AG08396 (cell line): ENCODE measurements at places on chromosomes 7 and 10.

DNA sequence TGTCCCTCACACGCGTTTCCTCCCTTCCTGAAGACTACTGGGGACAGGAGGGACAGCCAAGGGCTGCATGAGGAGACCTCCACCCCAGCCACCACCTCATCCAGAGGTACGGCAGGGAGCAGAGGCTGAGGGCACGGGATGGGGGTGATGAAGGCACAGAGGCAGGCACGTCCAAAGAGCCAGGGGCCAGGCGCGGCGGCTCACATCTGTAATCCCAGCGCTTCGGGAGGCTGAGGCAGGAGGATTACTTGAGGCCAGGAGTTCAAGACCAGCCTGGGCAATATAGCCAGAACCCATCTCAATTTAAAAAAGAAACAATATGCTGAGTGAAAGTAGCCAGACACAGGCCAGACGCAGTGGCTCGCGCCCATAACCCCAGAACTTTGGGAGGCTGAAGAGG is 3.3 kb downstream of the MICALL2 start:
- DNase-seq: no peak

DNA sequence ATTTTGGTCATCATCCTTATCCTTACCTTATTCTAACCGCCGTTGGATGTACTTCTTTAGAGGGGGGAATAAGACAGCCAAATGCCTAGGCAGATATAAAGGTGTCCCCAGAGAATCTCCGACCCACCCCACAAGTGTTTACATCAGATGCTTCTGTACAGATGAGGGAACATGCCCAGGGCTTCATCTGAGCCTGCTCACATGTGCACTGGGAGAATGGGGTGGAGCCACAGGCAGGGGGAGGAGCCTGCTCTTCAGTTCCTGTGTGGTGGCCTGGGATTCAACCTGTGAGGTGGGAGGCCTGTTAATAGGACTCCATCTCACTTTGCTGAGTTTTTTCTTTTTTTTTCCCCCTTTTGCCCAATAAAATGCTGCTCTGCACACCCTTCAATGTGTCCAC is 27.6 kb upstream of the OPTN start:
- no peak for DNase-seq

DNA sequence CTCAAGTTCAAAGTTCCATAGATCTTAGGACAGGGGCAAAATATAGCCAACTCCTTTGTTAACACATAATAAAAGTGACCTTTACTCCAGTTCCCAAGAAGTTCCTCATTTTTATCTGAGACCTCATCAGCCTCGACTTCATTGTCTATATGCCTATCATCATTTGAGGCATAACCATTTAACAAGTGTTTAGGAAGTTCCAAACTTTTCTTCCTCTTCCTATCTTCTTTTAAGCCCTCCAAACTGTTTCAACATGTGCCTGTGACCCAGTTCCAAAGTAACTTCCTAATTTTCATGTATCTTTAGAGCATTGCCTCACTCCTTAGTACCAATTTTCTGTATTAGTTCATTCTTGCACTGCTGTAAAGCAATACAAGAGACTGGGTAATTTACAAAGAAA is 569.1 kb downstream of the ANKRD7 start:
- no peak for DNase-seq

DNA sequence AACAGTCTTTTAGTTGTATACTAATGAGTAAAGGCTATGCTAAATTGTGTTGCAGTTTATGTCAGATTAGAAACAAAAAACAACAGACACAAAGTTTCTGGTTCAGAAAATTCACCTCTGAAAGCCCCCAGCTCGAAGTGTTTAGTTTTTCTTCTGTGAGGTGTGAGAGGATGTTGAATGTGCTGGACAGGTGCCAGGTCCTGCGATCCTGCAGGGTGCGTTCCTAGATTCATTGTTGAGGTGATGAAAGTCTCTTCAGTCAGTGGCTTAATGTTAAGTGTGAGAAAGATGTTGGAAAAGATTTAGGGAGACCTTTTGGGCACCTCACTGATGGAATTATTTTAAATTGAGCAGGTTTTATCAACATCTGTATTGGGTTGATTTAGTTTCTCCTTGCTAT is 287.3 kb downstream of the SDK1 start:
- no peak for DNase-seq

- DNase-seq: no peak
Observed at GRCh38 chr10:93226619-93227018, 152.9 kb downstream of the CYP26A1 start.

DNA sequence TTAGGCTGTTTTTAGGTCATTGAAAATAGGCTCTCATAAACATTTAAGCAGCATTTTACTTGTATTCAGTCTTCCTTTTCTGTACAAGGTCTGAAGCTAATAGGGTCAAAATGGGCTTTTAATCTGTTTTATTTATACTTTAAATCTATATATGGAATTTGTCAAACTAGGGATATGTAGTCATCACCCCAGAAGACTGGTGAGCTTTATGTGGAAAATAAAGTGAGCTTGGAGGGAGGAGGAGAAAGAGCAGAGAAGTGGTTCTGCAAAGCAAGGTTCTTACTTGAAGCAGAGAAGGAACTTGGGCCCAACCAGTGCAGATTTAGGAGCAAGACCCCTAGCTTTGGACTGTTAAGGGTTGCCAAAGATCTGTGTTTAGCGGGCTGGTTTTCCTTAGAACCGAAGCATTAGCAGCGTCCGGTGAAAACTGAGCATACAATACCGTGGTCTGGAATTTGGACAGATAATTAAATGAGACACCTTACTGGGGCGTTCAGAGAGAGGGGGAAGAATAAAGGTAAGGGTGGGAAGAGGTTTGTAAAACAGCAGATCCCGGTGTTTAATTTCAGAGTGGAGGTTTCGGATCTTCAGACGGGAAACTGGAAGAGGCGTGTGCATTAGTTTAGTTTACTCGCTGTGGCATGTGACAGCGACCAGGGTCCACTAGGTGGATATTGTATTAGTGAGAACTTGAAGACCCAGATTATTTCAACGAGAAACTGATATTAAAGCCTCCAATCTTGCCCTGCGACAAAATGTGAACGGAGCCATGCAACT is 2.4 kb downstream of the BAMBI start:
- no peak for DNase-seq

DNA sequence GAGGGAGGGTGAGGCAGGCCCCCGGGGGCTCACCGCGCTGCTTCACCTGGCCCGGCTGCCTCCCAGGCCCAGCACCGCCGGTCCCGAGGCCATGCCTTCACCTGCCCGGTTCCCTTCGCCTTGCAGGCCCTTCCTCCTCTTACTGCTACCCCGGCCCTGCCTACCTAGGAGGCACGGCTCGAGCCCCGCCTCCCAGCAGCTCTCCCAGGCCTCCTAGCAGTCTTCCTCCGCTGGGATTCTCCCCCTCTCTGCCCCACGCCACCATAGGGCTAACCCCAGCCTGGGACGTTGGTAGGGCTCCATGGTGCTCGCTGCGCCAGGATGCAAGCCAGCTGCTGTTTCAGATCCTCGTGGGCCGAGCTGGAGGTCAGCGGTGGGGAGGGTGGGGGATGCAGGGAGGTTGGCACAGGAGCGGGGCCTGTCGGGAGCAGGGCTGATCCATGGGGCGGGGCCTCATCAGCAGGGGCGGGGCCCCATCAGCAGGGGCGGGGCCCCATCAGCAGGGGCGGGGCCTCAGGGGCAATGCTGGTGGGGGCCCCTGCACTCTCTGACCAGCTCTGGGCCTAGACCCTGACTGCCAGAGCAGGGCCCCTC is 63.3 kb downstream of the RASGEF1A start:
- no peak for DNase-seq

- DNase-seq: peak; percentile 53
Observed at GRCh38 chr10:101840102-101840684, 3.4 kb downstream of the KCNIP2 start.

DNA sequence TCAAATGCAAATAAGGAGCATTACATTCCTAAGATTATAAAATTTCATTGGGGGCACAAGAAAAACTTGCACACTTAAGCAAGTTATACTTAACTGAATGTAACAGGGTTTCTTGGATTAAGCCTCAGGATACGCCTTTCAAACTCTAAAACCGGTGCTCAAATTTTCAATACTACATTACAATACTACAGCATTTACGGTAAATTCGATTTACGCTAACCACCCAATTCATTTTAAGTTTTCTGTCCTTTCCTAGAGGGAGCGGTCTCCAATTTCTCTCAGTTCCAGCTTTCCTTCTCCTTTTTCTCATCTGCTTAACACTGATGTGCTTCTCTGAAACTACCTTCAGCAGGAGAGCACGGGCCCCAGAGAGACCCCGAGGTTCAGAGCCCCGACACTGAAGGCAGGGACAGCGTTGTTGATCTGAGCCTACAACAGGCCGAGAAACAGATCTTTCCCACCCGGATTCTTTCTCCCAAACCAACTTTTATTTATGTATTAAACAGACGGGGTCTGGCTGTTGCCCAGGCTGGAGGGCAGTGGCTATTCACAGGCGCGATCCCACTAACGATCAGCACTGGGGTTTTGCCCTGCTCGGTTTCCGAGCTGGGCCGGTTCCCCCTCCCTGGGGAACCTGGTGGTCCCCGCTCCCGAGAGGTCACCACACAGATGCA is 798 bp downstream of the ZNF425 start:
- DNase-seq: no peak

- DNase-seq: no peak
Observed at GRCh38 chr10:649445-649797, 40.0 kb downstream of the DIP2C start.

DNA sequence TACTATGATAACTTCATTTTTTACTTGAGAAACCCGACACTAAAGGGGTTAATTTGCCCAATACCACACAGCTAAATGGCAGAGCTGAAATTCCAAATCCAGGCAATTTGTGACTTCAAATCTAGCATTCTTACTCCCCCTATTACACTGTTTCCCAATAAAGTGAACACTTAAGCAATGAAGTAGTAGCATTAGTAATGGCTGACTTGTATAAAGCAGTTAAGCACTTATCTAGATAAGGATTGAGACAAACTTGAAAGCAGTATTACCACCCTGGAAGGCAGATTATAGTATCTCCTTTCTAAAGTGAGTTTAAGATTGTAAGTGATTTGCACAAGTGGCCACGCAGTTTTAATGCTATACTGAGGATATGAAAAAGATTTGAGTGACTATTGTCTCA is 39.3 kb downstream of the WASL start:
- DNase-seq: no peak

- no peak for DNase-seq
Observed at GRCh38 chr7:30465046-30465810, 13.4 kb downstream of the NOD1 start.

DNA sequence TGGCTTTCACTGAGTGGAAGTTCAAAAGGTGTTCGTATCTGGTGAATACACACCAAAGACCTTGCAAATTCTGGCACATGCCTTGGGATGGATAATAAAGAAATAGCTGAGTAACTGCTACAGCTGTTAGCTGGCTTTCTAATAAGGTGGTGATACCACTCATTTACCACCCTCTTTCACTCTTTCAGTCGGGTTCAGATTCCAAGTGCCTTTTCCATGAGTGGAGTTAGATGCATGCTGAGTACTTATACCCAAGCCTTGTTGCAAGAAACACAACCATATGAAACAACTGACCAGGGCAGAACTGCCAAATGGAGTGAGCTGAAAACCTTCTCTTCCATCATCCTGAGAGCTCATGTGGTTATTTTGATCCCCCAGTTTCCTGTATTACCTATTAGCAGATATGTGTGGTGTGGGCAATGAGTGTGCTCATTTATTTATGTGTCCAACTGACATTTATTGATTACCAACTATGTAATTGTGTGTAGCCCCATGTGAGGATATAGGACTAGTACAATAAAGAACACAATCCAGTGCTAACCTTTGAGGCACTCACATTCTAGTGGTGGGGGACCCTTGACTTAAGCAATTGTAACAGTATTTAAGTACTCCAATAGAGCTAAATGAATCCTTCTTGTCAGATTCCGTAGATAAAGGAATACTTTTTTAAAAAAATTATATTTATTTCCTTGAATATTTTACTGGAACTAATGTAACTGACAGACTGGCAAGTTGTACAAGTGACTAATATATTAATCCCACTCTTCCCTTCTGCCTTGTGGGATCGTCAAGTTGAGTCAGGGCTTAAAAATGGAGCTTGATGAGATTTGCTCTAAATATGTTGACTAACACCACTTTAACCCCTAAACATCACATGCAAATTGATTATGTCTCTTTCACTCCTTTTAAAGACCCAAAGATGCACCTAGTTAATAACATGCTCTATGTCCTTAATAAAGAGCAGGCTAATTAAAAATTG is 124.7 kb downstream of the ARID5B start:
- peak; percentile 32 for DNase-seq
